GM13976 (cell line): ENCODE measurements at places on chromosomes 11 and 22.

DNA sequence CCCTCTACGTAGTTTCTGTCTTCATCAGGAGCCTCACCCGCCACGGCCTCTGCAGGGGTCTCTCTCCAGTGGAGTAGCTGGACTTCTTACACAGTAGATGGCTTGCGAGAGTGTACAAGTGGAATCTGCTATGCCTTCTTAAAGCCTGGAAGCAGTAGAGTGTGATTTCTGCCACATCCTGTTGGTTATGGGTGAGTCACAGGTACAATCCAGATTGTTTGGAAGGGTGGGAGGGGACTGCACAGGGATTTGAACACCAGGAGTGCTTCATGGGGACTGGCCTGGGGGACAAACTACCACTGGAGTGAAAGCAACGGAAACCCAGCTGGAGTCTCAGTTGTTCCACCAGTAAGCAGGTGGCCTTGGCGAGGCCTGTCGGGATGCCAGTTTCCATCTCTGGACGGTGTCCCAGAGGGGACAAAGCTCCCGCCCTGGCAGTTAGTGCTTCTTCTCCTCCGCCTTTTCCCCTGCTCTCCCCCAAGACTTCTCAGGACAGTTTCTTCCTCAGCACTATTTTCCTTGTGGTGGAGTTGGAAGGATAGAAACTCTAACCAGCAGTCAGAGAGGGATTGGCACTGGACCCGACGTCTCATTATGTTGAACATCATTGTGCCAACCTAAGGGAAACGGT, 85.0 kb upstream of the RCN1 start:
- no peak for DNase-seq

DNA sequence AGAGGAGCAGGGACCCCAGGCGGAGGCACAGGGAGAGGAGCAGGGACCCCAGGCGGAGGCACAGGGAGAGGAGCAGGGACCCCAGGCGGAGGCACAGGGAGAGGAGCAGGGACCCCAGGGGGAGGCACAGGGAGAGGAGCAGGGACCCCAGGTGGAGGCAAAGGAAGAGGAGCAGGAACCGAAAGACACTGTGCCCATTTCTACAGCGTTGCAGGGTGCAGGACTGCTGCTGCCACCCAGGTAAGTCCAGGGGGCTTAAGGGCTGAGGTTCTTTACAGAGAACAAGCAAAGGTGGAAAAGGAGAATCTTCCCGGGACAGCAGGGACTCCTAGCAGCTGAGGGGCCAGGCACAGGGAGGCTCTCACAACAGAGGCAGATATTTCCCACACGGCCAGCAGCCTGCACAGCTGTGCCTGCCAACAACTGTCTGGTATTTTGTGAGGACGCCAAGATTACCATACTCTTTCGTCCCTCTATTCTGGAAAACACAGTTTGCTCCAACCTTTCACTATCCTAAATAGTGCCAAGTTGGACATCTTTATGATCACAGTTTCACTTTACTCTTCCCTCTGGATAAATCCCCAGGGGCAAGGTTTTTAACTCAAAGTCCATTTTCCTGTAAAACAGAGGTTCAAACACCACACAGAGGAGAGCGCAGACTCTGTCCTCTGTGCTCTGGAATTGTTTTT, 39.4 kb downstream of the SHANK2 start:
- no peak for DNase-seq

- no peak for DNase-seq
Measured at GRCh38 chr11:7056828-7057513, 31.8 kb upstream of the RBMXL2 start.

DNA sequence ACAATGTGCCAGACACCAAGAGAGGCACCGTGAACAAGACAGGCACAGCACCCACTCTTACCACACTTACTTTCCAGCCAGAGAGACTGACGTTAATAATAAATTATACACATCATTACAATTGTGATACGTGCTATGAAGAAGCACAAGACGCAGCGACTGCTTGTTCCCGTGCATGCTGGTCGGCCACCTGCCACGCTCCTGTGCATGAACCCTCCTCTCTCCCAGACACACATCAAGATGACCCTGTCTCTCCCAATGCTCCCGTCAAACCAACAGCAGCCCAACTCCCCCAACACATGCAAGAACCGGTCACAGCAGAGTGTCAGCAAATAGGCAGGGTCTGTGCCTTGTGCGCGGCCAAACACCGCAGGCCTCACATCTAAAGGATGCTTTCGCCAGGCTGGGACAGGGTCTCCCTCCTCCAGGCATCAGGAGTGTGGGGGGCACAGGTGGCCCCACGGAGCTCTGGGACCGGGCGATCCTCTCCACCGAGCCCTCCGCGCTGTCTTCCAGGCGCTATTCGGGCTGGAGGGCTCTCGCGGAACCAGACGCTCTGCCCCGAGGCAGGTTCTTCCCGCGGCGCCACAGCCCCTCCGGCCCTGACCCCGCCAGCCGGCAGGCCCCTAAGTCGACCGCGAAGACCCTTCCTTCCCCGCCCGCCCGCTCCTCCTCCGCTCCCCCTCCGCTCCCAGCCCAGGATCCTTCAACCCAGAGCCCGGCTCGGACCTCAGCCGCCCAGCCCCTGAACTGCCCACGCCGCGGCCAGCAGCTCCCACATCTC, 533 bp downstream of the SERGEF start:
- no peak for DNase-seq

DNA sequence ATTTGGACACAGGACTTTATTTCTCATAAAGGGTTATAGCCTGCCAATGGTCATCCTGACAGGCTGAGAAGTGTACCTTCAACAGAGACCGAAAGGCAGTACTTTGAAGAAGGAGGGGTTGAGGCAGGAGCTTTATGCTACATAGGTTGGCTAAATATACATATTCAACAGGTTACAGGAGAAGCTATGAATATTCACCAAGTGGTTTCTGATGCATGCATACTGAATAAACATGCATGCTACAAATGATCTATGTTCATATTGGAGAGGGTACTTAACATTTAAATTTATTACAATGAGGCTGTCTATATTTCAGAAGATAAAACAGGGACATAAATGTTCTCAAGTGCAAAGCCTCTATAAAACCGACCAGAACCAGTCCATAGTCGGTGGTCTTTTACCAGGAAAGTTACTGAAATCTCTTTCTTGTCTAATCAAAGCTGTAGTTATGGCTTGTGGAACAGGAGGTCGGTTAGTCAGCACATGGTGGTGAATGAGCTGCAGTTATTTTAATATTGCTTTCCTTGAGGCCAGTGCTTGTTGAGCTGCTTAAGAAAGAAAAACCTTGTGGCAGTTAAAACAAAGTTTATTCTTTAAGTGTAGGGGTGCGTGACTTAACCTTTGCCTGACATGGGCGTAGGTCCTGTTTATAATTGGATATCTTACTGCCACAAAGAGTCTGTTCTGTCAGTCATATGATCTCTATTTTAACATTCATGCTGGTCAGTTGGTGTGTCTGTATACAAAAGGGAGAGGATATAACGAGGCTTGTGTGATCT, 19.5 kb downstream of the CNTF start:
- no peak for DNase-seq

- no peak for DNase-seq
Measured at GRCh38 chr11:120121914-120122473, 15.9 kb downstream of the TRIM29 start.

DNA sequence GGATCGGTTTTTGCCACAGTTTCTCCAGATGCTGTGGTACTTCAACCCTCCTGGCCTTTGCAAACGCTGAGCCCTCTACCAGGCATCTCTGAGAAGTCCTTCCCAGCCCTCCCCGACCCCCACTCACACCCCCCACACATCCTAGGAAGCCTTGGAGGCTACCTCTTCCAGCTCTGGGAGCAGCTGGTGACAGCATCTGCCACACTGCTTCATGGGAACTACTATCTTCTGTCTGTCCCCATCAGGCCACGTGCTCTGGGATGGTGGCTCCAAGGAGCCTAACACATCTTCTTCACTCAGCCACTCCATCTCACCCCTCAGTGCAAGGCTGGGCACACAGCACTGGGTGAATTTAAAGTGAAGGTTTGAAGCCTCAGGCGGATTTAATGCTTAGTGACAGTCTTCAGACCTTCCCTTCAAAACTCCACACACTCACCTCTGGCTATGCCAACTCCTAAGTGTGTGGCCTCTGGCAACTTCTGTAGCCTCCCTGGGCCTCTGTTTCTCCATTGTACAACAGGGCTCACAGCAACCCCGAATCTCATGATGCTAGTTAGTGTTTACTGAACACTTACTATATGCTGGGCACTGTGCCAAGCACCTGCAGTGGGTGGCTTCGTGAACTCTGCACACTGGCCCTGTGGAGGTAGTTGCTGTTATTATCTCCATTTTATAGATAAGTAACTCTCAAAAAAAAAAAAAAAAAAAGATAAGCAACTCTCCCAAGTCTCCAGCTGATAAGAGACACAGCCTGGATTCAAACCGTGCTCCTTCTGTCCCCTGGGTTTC, 7.3 kb upstream of the TP53I11 start:
- no peak for DNase-seq

GRCh38 chr11:952406-953385, 27.0 kb downstream of the AP2A2 start:
- no peak for DNase-seq

DNA sequence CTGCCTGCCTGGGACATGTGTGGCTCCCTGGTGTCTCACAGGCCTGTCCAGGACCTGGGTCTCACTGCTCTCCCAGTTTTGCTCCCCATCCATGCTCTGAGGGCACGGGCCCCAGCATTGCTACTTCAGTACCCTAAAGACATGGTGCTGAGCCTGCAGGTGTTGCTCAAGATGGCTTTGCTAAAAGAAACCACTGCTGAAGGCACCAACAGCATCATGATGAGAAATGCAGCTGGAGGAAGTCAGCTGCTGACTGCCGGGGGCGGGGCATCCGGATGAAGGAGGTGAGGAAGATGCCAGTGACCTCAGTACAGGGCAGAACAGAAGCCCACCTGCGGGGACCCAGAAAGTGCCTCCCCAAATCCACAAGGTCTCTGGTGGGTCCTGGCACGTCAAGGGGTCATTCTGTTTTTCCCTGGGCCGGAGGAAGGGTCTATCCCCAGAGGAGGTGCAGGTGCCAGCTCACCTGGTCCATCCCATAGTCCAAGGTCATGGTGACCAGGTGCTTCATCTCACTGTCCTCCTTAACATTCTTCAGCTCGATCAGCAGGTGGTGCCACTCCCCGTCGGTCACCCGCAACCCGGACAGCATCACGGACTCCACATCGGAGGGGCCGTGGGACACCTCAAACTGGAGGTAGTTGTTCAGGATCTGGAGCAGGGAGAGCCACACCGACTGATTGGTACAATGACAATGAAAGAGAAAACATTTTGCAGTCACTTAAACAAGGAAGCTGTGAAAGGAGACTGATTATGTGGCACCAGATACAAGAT, 63.9 kb downstream of the TRMU start:
- no peak for DNase-seq

- DNase-seq = no peak
Measured at GRCh38 chr22:23531966-23532705, 48.0 kb downstream of the IGLL1 start.

DNA sequence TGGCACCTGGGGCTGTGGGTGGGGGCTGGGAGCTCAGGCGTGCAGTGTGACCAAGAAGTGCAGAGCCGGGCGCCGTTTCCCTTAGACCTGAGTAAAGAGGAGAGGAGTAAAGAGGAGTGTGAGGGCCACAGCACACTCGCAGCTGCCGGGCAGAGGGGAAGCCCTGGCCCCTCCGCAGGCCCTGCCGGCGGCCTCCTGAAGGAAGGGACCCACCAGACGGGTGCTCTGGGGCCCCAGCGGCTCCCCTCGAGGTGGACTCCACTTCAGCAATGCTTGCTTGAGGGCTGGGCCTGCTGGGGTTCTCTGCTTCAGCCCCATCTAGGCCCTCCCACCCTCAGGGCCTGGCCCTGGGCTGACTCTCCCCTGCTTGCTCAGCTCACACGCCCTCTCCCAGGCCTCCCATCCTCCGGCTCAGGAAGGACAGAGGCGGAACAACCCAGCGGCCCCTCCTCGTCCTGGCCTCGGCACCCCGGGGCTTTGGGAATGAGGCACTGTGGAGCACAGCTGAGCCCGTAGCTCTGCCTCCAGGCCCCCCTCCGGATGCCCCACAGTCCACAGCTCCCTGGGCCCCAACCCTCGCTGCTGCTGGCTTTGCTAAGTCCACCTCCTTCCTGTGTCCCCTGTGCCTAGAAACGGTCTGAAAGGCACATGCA, 1198.7 kb downstream of the BRD1 start:
- no peak for DNase-seq
